ENCODE measurements at places on chromosomes 2 and 18.

DNA sequence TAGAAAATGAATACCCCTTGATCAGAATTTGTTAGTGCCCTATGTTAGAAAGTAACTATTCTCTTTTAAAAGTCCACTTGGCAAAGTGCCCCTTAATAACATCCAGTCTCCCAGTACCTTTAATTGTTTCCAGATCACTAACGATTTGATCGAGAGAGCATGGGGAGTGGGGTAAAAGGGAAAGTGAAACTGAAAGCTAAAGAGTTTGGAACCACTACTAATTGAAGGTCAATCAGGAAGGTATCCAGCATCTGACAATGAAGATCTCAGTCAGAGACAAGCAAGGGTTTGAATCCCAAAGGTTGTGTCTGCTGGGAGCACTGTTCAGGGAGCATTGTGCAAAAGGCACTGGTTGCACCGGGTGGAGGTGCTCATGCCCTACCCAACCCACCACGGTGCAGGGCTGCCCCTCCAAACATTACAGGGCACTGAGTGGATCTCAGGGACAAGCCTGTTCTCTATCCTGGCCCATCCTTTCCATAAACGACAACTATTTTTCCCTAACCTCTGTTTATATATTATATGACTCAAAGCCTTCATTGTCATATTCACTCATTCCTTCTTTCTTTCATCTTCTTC lies 14.6 kb upstream of the RIT2 start:
- DNase-seq = no peak

DNA sequence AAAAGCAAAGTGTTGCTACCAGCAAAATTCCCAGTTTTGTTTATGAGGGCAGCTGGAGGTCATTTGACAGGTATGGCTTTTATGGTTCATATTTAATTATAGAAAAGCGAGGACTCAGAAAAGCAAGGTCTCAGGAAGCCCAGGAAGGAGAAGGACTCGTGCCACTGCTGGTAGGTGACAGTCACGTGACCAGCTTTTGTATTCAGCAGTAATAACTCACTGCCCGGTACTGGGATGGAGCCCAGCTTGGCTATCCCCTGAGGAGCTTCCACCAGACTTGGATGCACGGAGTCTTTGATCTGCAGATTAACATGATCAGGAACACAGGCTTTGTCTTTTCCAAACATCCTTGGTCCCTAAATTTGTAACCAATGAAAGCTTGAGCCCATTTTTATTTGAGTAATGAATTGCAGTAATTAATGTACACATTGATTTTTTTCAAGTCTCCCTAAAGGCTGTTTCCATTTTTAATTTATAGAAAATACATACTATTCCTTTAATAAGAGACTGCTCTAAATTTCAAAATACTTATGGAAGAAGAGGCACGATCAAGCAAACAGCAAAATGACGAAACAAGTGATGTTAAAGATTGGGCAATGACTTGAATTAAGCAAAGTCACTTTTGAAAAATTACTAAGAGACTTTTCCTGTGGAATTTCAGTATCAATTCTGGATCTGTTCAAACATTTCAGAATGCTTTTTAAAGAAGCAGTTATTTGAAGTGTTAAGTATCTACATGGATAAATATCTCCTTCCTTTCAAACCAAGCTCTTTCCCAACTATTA lies 251.7 kb upstream of the HNRNPA3 start:
- DNase-seq = no peak

GRCh38 chr2:217026569-217026968 lies 166.7 kb upstream of the TNP1 start:
- DNase-seq = no peak

- DNase-seq = no peak
These were observed 17.6 kb upstream of the COPS8 start for GRCh38 chr2:237068005-237068576.

DNA sequence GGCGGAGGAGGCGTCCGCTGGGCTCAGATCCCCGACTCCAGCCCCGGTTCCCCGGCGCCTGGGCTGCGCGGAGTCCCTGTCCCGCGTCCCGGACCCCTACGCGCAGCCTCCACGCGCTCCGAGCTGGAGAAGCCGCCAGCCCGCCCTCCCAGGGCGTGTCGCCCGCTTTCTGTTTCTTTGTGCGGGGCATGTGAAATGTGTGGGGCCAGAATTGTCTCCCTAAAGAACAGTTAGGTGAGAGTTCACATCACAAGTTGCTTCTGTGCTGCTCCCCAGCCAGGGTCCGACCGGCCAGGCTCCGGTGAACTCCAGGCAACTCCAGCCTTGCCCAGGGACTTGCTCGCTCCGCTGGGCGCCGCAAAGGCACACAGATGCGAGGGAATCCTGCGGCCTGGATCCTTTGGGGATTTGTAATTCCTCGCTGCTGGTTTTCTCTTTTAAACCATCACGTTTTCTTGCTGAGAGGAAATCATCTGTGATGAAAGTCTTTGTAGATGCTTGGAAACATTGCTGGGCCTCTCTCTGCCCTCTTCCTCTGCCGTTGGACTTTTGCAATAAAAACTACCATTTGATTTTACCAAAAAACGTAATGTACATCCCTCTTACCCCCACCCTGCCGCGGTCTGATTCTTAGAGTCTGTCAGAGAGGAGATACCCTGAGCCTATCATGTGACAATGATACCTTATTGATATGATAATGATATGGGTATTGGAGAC lies 631 bp downstream of the GYPC start:
- no peak for DNase-seq

DNA sequence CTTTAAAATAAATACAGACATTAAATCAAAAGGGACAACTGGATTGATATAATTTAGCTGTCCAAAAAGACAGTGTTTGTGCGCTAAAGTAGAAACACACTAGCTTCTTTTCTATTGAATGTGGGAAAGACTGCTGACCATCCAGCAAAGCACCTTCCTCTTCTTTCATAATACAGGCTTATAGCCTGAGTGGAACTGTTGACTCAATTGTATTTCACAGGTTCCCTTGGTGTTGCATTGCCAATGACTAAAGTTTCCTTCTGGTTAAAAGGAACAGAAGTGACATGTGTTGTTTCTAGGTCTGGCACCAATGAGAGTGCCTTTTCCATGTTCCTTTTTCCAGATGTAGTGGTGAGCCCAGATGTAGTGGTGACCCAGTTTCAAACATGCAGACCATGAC lies 412.3 kb downstream of the RNF144A start:
- DNase-seq = no peak

DNA sequence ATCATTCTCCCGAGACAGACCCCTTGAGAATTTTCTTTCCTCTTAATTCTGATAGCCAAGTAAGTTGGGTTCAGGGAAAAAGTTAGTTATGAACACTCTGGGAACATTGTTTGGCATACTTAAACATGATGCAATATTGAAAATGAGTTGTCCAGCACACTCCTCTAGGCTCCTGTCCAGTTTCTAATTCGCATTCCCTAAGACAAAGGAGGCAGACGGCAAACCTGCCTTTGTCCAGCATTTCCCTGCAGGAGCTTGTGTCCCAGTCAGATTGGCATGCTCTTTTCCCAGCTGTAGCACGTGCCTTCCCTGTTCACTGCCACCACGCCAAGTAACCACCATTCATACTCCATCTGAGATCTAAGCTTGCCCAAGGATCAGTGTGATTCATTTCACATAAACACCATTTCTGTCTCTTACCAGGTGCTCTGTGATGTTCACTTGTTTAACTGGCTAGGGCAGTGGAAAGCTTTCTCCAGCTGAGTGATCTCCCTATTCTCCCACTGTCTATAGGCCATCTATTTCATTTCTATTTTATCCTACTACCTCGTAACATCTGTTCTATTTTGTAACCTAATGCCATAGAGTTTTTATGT lies 150.0 kb upstream of the EPB41L3 start:
- no peak for DNase-seq

GRCh38 chr18:76720683-76721082 lies 101.7 kb upstream of the ZNF236 start:
- DNase-seq = no peak

GRCh38 chr2:133247631-133248030 lies 320.6 kb downstream of the NCKAP5 start:
- DNase-seq = no peak

DNA sequence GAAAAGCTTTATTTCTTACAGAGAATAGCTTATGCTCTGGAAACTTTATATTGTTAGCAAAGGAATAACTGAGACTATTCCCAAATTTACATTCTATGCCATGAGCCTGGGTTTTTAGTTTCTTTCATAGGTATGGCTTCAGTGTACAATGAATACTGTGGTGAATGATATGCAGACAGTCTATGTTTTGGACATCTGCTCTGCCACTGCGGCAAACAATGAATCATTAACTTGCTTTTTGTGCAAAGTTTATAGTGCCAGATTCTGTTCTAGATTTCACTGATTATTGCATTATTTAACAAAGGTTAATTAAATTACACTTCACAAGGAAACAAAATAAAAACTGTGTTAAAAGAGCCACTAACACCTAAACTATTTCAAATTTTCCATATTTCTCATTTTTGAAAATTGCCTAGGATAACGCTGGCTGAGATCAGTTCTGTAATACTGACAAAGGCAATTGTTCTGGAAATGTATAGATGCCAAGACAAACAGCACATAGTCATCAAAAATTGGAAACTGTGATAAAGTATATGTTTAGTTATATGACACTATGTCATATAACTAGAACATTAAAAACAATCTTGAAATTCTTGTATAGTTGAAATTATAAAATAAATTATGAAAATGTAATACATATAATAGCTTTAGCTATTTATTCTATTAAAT lies 74.7 kb downstream of the ITSN2 start:
- no peak for DNase-seq

- no peak for DNase-seq
These were observed 53.1 kb downstream of the MYO1B start for GRCh38 chr2:191298306-191298705.

DNA sequence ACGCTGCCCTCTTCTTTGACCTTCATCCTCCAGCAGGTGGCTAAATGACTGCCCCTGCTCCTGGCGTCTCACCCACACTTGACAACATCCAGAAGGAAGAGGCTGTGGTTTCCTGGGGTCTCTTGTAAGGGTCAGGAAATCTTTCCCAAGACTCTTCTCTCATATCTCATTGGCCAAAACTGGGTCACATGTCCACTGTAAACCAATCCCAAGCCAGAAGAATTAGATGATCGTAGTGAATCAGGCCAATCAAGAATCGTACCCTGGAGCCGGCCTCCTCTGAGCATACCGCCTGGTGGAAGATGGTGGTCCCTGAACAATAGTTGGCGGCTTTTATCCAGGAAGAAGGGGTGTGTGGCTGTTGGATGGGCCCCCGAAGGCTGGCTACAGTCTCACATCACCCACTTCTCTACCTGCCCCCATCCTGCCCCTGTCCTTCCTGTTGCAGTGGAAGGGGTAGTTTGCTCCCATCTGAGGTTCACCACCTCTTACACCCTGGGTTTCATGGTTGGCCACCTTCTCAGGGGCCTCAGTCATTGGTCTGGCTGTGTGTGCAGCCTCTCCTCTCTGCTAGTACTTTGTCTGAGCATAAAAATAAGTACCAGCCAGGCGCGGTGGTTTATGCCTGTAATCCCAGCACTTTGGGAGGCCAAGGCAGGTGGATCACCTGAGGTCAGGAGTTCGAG lies 3.8 kb downstream of the SAG start:
- DNase-seq = no peak

GRCh38 chr2:124034265-124034664 lies 9.2 kb downstream of the CNTNAP5 start:
- DNase-seq = no peak

- DNase-seq = no peak
These were observed 576.9 kb downstream of the ADCYAP1 start for GRCh38 chr18:1481577-1481976.

DNA sequence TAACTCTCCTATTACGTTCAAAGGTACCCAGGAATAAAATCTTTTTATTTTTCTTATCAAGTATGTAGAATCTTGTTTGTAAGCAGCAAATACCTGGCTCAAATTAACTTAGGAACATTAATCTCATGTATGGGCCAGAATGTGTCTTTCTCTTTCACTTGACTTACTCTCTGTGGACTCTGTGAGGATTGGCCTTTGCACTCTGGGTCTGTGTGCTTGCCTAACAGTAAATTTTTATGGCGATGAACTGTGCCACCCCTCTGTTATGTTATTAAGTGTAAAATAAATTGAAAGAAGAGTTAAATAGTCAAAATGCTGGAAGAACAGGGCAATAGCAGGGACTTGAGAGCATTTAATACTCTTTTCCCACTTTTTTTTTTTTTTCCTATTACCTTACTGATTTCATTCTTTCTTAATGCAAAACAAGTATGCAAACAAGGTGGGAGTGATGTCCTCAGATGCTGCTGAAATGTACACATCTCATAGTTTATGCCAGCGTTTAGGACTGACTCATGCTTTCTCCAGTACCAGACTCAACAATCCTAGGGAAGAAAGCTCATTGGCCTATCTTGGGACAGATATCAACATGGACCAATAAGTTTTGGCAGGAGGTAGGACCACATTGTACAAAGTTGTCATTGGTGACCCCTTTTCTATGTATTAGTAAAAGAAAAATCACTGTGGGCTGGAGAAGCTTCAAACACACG lies 25.5 kb downstream of the LYPD6 start:
- no peak for DNase-seq

DNA sequence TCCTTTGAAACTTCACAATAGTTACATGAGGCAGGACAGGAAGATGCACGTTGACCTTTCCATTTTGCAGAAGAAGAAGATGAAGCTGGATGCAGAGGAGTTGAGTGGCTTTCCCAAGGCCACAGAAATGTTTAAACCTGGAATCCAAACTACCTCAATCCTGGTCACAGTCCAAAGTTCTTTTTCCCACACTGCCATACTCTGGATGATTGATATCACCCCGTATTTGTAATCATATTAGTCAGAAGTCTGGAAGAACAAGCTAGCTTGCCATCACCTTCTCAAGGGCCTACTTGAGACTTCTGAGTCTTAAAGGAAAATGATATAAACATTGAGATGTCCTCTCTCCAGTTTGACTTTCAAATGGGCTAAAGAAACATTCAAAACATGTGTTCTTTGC lies 190.1 kb downstream of the LNPK start:
- DNase-seq = no peak

DNA sequence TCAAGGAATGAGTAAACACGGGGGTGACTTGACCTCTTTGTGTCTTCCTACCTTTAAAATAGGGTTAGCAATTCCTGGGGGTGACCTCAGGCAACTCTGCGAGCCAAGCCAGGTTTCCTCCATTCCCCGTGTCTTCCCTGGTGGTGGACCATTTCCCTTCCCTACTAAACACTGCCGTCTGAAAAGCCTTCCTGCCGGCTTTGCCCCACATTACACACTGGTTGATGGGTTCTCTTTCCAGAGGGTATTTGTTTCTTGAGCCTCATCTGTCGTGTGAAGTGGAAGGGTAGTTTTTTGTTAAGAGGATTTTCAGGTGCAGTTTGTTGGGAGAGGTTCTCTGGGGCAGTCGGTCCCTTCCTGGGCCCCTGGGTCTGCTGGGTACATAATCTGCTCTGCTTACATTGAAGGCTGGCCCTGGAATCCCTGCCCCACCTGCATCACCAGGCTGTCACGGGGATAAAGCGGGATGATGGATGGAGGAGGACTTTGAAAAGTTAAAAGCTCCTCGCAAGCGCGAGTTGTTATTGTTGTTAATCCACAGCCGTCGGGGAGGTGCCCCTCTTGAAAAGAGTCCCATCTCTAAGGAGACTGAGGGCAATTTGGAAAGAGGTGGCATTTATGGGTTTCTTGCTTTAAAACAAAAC lies 175.4 kb upstream of the SPRED2 start:
- no peak for DNase-seq

Measured in GDM1 (cell line).